ENCODE measurements at places on chromosomes 12 and 14.

DNA sequence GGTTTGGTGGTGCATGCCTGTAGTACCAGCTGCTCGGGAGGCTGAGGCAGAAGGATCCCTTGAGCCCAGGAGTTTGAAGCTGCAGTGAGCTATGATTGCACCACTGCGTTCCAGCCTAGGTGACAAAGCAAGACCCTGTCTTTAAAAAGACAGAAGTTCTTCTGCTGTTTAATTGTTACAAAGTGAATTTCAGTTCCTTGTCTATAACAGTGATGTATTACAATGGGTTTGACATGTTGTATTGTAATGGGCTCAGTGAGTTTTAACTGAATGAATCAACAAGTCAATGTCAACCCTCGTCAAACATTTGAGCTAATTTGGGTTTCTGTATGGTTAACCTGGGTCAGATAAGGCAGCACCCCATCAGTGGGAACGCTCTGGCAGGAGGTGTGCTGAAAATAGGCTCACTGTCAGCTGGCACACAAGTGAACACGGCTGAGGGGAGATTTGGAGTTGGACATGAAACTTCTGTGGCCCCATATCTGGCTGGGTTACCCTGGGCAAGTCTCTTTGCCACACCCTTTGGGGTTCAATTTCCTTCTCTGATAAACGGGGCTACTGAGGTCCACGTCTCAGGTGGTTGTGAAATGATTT, 14.0 kb upstream of the TRPV4 start:
- H3K27me3 ChIP-seq: no peaks in the 10 kb centered on the region
- H3K4me3 ChIP-seq: no peak overlapping the region
- H3K27ac ChIP-seq: no peak overlapping the region
- H3K36me3 ChIP-seq: no peaks in the 10 kb centered on the region

DNA sequence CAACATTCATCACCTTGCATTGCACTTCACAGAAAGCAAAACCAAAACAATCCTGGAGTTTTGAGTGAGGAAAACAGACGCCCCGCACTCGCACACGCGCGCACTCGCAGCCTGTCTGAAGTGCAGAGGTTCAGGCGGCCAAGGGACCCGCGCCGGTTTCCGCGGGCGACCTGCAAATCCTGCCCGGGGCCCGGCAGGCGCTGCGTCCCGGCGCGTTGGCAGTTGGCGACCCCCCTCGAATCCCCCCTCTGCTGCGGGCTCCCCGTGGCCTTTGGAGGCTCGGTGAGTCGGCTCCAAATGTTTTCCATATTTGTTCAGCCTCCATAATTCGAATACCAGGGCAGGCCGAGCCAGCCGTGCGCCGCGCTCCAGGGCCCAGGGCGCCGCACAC, at the start of gene SSPN:
Gene SSPN, plus strand, starts transcription at position 324 of the 391 bp plus-strand sequence. CDS start 100 bp downstream, outside the sequence.
- peak within 1 kb of the TSS; percentile 85 for H3K27ac ChIP-seq
- DNase-seq: peak; percentile 64
- no peaks in the 10 kb centered on the region for H3K4me1 ChIP-seq
- peak within 1 kb of the TSS; percentile 83 for H3K4me3 ChIP-seq

DNA sequence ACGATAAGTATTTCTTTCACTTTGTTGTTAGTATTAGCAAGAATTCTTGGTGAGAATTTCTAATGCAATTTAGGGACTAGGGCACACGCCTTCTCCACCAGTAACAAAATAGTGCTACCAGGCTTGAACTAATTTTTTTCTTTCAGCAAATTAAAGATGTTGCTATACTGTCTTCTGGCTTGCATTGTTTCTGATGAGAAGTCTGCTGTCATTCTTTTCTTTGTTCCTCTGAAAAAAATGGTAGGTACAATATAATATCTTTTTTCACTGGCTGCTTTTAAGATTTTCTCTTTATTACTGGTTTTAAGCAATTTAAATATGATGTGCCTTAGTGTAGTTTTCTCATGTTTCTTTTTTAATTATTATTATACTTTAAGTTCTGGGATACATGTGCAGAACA, 171.2 kb downstream of the PCNX1 start:
- no peaks in the 10 kb centered on the region for H3K4me1 ChIP-seq
- no peak overlapping the region for H3K4me3 ChIP-seq
- H3K27ac ChIP-seq: no peak overlapping the region
- H3K36me3 ChIP-seq: peaks cover 45% of the 10 kb centered on the region

DNA sequence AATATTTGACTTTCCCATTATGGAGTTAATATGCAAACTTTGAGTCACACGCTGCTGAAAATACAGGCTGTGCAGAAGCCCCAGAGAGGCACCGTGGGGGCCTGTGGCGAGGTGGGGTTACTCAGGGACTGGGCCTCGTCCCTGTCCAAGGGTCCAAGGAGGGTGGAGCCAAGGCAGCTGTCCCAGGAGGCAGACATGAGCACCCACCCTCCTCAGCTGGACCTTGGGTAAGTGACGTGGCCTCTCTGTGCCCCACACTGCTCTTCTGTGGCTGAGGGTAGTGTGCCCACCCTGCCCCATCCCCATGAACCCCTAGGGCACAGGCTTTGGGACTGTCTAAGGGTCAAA, 39.4 kb downstream of the FAM222A start:
- H3K27ac ChIP-seq: no peak overlapping the region
- DNase-seq: no peak
- no peaks in the 10 kb centered on the region for H3K27me3 ChIP-seq
- H3K36me3 ChIP-seq: no peaks in the 10 kb centered on the region

- no peaks in the 10 kb centered on the region for H3K4me1 ChIP-seq
- no peaks in the 10 kb centered on the region for H3K36me3 ChIP-seq
- no peak overlapping the region for H3K27ac ChIP-seq
- DNase-seq: no peak
These were observed 26.7 kb downstream of the GTF2A1 start for GRCh38 chr14:81193924-81194633.

GRCh38 chr12:51910168-51910567, 2.9 kb downstream of the ACVRL1 start:
- H3K27ac ChIP-seq: peak overlapping the region; percentile 54
- peaks cover 16% of the 10 kb centered on the region for H3K4me1 ChIP-seq
- no peaks in the 10 kb centered on the region for H3K36me3 ChIP-seq
- no peak for DNase-seq
- peaks cover 3% of the 10 kb centered on the region for H3K27me3 ChIP-seq
